Activated naive CD4-positive, alpha-beta T cell treated with anti-CD3 and anti-CD28 coated beads, Interleukin-2, amount 10 ng/mL, durations not matched to agents 7 days and 5 days (primary cell): ENCODE measurements at places on chromosomes 11 and 22.
A peak's percentile ranks its signal among the peaks of the same experiment; 100 is the strongest.

- DNase-seq, result no peak
These were observed 122.4 kb downstream of the FEZ1 start for GRCh38 chr11:125373426-125374391.

DNA sequence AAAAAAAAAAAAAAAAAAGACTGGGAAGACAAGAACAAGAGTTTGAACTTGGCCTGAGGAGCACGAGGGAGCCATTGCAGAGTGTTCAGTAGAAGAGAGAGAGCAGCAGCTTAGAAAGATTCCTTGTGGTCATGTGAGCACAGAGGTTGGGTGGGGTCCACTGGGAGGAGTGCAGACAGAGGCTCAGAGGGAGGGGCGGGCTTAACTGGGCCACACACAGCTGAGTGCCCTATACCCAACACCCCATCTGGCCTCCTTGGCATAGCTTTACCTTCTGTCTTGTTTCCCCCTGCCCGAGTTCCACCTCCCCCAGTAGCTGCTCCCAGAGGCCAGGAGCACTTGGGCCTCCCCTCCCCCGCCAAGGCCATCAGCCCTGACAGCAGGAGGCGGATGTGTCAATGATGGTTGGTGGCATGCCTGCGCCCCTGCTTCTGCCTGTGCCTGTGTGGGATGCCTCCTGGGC lies 12.1 kb downstream of the C11orf86 start:
- DNase-seq, result no peak

DNA sequence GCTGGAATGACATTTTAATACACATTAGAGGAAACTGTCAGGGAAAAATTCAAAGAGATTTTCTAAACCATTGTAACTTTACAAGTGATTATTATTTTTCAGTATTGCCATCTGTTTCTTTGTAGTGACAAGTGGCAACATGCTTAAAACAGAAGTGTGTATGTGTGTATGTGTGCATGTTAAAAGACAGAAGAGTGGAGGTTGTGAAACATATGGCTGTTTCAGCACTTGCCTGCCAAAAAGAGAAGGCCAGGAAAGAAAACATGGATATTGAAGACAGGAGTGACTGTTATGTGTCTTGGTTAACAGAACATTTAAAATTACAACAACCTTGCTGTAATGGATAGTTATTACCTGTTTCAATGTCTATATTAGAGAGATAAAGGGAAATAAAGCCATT lies 24.3 kb upstream of the VWA5A start:
- DNase-seq, result no peak

DNA sequence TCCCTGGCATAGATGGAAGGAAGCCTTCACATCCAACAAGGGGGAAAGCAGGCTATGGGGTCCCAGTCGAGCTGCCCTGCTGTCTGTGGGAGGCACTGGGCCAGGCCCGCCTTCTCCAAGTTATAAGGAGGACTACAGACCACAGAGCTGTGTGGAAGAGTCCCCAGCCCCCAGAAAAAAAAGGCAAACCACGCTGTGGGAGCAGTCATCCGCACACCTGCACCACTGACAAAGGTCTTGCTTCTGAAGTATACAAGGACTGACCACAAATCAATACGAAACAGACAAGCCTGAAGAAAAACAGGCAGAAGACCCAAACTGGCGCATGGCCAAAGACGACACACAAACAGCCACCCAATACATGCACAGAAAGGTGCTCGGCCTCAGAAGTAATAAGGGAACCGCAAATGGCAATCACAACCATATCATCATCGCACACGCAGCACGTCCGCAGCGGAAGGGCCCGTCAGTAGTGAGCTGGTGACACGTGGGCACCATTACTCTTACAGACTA lies 384.1 kb downstream of the CTTN start:
- DNase-seq, result no peak

DNA sequence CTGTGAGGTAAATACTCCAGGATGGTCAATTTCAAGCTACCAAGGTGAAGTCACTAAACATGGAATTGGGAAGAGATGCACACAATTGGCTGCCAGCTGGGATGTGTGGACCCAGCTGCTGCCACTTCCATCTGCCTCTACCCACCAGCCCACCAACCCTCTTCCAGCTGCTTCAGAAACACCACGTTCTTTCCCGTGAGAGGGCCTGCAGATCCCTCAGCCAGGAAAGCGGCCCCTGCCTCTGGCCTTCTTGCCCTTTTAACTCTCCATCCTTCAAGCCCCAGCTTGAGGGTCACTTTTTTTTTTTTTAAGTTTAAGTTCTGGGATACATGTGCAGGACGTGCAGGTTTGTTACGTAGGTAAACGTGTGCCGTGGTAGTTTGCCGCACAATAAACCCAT lies 20.0 kb downstream of the PRG3 start:
- no peak for DNase-seq

DNA sequence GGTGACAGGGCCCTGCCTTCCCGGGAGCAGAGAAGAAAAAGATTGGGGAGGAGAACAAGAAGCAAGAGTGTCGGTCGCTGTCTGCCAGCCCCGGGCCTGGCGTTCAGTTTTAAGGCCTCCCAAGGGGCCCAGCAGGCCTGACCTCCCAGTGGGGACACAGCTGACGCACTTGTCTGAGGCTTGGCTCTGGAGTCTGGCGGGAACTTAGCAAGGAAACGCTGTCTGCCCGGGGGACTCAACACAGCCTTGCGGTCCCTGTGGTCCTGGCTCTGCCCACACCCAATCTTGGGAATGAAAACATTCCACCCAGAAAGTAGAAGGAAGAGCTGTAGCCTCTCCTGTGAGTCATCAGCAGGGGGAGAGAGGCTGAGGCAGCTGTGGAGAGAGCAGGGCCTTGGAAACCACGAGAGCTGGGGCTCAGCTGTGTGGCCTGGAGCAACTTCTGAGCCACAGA lies 54.4 kb downstream of the TRAF6 start:
- DNase-seq, result no peak

- peak; percentile 58 for DNase-seq
These were observed 28.4 kb upstream of the HMOX1 start for GRCh38 chr22:35352214-35353111.

DNA sequence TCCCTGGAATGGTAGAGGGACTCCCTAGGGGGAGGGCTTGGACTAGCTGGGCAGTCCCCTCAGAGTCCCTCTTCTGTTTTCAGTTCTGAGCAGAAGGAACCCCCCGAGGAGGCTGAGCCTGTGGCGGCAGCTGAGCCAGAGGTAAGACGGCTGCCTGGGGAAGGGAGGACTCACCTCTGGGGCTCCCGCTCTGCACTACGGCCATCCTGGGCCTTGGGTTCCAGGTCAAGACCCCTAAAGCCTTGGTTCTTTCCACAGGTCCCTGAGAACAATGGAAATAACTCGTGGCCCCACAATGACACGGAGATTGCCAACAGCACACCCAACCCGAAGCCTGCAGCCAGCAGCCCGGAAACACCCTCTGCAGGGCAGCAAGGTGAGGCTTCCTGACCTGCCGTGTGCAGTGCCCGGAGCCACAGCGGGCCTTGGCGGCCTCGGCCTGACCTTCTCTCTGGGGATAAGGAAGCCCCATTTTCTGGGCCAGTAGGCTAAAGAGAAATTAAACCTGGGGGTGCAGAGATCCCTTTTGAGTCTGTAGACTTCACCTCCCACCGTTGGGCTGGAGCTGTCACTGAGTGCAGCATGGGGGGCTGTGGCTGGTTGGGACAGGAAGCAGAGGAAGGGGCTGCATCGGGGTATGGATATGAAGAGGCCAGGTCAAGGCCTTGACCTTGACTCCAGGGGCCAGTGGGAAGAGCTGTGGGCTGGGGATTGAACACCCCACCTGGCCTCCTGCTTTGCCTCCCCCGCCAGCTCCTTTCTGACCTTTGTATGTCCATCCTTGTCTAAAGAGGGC lies 15.0 kb downstream of the INCENP start:
- no peak for DNase-seq

GRCh38 chr11:68303083-68303482 lies 9.3 kb upstream of the LRP5 start:
- no peak for DNase-seq

DNA sequence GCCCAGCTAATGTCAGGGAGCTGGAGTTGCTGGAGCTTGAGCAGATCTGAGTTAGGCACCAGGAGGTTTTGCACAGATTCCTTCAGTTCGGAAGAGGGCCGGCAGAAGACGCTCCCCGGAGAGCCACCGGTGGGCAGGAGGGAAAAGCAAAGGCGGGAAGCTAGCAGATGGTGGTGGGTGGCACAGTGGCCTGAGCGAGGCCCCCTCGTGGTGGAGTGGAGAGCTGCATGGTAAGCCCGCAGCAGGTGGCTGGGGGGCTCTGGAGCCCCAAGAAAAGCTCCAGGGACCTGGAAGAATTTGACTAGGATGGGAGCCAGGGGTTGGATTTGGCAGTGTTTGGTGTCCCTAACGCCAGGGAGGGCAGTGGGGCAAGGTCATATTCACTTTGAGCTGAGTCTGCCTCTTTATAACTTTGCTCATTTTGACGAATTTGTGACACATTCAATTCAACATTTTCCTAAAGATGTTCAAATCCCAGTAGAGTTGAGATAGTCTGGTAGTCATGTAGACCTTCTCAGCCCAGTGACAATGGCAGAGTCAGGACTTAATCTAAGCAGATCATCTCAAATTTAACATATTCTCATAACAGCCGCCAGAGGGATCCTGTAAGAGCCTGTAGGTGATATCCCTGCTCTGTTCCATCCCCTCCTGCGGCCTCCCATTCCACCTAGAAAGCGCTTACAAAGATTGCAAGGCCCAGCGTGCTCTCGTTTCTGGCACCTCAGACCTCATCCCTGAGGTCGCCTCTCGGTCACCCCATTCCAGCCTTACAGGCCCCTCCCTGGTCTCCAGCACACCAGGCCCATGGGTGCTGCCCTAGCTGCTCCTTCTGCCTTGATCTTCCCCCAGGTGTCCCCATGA lies 57.9 kb downstream of the TRIM29 start:
- no peak for DNase-seq

- no peak for DNase-seq
These were observed 78.4 kb upstream of the CCDC179 start for GRCh38 chr11:22938691-22939090.

DNA sequence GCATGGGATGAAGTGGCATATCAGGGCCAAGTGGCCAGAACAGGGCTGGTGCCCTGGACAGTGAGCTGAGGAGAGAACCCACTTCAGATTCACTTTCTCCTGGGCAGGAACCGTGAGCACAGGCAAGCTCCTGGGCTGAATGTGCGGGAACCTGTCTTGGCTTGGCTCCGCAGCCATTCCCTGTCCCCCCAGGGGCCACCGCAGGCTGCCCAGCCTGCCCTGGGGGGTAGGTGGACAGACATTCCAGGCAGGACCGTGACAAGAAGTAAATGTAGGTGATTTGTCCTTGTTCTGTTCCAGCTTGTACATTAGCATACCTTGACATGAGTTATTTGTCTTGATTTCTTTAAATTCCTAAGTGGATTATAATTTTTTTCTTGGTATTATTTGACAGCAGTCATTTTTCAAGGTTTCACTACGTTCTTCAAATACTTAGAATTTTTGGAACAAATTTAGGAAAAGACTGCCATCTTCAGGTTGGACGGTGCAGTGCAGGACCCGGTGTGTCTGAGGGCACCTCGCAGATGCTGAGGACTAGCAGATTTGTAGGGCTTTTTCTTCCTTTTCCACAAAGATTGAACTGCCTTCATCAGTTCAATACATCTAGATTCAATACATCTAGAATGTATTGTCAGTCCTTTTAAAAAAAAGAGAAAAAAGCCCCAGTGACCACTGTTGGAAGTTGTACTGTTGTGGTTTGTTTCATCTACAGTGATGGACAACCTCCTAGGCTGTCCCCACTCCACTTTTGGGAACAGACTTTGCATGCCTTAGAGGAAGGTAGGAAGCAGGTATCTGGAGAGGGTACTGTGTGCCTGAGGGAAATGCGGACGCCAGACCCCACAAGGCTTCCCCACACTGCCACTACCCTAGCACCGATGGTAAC lies 115.1 kb upstream of the RASSF10 start:
- peak; percentile 68 for DNase-seq

DNA sequence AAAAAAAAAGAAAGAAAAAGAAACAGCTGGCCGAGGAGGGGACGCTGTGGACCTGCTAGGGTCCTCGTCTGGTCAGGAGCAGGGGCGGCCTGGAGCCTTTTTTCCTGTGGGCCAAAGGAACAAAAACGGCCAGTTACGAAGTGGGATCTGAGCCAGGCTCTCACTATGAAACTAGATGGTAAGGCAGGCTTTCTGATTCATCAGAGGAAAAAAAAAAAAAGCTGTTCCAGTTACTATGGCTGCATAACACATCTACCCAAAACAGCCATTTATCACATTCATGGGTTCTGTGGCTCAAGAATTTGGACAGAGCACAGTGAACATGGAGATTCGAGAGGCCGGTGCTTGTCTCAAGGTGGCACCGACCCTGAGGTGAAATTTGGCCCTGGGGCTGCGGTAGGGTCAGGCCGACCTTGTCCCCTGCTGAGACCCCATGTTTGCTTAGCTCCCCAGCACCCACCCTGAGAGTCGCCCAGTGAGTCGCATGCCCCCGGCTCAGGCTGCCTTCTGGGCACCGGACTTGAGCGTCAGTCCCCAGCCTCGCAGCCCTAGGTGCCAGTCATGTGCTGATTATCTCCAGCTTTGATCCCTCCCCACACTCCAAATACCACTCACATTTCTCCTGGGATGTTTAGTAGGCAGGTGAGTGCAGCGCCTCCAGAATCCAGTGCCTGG lies 34.2 kb downstream of the MRGPRD start:
- no peak for DNase-seq

GRCh38 chr11:47552056-47552565 lies 821 bp downstream of the CELF1 start:
- DNase-seq, result peak; percentile 47

DNA sequence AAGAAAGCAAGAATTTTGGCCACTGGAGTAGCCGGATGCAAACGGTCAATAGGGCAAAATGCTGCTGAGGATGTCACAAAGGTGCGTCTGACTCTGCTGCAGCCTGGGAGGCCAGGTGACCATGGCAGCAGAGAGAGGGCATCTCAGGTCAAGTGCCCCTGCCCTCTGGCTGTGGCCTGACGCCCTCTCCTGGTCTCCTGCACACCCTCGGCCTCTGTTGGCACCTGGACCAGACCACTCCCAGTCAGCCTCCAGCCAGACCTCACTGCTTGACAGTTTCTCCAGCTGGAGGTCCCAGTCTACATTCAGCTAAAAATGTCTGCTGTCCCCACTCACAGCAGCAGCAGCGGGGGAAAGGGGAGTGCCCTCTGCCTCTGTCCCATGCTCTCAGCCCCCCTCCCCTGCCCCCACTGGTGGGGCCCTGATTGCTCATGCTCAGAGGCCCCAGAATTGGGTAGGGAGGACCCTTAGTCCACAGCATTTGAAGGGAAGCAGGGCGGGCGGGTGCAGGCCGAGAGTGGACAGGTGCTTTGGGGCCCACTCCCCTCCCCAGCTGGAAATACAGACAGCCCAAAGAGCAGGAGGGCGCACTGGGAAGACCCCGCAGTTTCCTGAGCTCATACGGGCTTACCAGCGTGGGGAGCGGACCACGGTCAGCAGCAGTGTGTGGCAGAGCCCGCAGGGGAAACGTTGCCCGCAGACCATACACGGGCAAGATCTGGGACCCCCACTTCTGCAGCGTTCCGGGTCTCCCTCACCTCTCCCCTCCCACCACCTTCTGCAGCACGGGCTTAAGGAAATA lies 1.6 kb upstream of the BRSK2 start:
- no peak for DNase-seq
